ENCODE measurements at places on chromosomes 5 and 9.

- DNase-seq, result no peak
Observed at GRCh38 chr5:134749415-134749814, 9.2 kb upstream of the DDX46 start.

DNA sequence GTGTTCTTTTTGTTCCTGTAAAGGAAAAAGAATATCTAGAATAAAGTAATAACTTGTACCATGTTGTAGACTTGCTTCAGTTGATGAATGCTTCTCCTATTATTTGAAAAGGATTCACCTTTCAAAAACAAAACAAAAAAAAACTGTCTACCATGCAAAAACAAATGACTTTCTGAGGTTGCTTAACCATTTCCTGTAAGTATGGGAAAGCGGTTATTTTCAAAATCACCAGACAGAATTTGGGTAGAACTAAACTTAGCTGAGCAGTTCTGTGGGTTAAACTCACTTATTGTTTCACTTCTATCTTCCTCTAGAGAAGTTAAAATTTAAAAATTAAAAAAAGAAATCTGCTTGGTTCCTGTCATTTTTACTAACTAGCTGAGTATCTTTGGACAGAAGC, 25.2 kb downstream of the LNPEP start:
- DNase-seq, result no peak

- DNase-seq, result no peak
Observed at GRCh38 chr5:109309326-109310063, 100.3 kb downstream of the PJA2 start.

- DNase-seq, result no peak
Observed at GRCh38 chr5:92887254-92887653, 693.8 kb downstream of the NR2F1-AS1 start.

DNA sequence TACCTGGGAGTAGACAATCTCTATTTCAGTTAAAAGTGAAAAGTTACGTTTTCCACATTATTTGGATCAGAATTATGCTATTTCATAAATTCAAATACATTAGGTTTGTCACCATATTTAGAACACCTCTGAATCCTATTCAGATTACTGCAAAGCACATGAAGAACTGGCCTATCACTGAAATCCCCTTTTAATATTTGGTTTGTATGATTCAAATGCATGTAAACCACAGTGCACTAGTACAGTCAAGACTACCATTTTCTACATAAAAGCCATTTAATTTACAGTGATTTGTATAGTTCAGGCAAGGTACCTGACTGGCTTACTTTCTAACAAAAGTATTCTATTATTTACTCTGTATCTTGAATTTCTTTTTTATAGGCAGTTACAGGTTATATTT, 212.5 kb downstream of the MEF2C start:
- no peak for DNase-seq

DNA sequence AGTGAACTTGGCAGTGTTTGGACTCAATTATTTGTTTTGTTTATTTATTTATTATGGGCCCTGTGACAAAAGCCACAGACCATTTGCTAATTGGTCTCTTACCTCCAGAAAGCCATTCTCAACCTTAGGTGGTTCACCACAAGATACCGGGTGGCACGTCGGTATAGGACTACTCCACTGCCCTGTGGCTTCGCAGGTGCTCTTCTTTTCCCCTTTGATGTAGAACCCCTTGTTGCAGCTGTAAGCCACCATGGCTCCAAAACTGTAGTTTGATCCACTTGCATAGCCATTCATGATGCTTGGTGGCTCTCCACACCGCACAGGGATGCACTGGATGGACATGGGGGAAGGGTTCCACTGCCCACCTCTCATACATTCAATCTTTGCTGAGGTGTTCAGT, 73.3 kb upstream of the TXNDC8 start:
- no peak for DNase-seq

DNA sequence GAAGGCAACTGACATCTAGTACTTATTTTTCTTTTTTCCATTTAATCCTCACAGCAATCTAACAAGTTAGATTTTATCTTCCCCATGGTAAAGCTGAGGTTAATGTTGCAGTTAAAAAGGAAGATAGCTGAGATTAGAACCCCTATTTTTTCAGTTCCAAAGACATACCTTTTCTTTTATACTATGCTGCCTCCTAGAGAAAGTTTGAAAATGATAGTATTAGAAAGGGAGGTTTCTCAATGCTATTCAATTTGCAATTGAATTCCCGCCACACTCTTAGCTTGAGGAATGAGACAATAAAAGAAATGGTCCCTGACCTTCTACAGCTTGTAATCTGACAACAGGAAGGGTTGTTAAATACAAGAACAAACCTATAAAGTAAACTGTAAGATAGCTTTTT, 195.9 kb upstream of the TRIM32 start:
- DNase-seq, result no peak

DNA sequence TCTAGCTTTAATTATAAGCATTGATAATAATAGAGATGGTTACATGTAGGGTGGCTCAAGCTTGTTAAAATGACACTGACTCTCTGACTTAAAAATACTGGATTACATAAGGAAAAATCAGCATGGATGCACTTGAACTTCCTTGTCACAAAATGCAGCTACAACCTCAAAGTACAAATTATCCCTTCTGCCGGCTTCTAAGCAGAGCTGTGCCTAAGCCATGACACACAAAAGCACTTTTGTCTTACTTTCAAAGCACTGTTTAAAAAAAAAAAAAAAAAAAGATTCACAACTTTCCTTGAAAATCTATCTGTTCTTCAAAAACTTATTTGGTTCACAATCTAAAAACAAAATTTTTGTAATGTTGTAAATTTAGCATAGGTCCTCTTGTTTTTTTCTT, 36.4 kb upstream of the ZFAND5 start:
- no peak for DNase-seq

- DNase-seq, result no peak
Observed at GRCh38 chr5:76021936-76022584, 61.1 kb upstream of the SV2C start.

DNA sequence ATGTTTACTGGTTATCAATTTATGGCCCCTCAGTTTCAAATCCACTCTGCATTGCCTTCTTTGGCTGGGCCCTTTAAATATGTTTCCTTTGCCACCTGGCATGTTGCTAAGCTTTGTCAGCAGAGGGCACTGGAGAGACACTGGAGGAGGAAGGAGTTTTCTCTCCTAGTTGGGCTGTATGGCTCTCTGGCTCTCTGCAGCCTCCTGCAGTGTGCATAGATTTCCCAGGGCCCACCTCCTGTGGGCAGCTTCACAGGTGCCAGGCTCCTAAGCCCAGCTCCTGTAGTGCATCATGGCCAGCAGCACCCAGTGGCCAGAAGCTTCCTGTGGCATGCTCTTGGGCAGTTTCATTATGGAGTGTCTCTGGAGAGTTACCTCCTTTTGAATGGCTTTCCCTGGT, 23.3 kb downstream of the CAVIN4 start:
- peak; percentile 28 for DNase-seq

- DNase-seq, result no peak
Observed at GRCh38 chr9:81814401-81814793, 113.8 kb upstream of the SPATA31D4 start.

All from GM19239 (cell line).